ENCODE measurements at places on chromosomes 4 and X. TPM values are rescaled to one million over a fixed set of nuclear protein-coding genes. Genes with fewer than 3 reads are reported as not detected.

The DOK7 gene
- 30.9 TPM for total RNA-seq

The VEGFC gene
- total RNA-seq = 9.7 TPM

The KIT gene
- 1.8 TPM for total RNA-seq

The ZNF81 gene
- total RNA-seq = 4.1 TPM

The FAM47E gene
- total RNA-seq = 2.4 TPM

The TMEM47 gene
- total RNA-seq = 34.8 TPM

The WDR17 gene
- total RNA-seq = 0.11 TPM

The LSM6 gene
- total RNA-seq = 11.8 TPM

The RTL9 gene
- total RNA-seq = 0.93 TPM

The CYP4V2 gene
- total RNA-seq = 21.8 TPM

The MUC7 gene
- not detected for total RNA-seq

The SERPINA7 gene
- not detected for total RNA-seq

The TMEM154 gene
- 1.1 TPM for total RNA-seq
